Stimulated activated CD8-positive, alpha-beta memory T cell treated with anti-CD3 and anti-CD28 coated beads, Interleukin-7, amount 100 ng/mL, for 1 hour (primary cell): ENCODE measurements at places on chromosomes 6 and 20.
A peak's percentile ranks its signal among the peaks of the same experiment; 100 is the strongest.

- DNase-seq, result no peak
Observed at GRCh38 chr6:102736941-102737368, 1343.4 kb downstream of the GRIK2 start.

DNA sequence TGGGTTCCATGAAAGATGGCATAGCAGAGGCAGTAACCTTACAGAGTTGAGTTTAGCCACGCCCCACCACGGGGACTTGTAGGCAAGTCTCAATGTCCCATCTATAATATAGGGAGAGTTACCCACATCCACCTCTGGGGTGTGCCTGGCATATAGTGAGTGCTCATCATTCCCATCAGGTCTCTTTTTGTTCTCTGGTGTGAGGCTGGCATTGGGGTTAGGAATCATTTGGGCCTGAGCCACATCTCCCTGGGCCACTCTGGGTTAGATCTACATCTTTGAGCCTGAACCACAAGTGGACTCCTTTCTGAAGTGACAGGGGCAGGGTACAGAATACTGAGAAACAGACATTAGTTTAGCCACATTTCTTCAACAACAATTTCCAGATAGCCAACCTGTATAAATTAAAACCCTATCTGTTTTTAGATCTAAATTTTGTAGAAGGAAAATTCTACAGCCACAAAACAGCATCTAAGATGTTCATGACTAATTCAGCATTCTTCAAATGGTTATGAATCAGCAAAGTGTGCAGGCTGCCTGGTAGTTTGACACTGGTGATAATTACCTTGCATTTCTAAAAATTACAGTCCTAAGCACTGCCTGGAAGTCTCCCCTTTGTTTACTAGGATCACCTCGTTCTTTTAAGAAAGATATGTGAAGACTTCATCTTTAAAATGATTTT lies 20.1 kb downstream of the RNF24 start:
- no peak for DNase-seq

- DNase-seq, result no peak
Observed at GRCh38 chr6:163775313-163775712, 360.8 kb downstream of the QKI start.

GRCh38 chr6:24566020-24566767 lies 71.4 kb downstream of the ALDH5A1 start:
- no peak for DNase-seq

DNA sequence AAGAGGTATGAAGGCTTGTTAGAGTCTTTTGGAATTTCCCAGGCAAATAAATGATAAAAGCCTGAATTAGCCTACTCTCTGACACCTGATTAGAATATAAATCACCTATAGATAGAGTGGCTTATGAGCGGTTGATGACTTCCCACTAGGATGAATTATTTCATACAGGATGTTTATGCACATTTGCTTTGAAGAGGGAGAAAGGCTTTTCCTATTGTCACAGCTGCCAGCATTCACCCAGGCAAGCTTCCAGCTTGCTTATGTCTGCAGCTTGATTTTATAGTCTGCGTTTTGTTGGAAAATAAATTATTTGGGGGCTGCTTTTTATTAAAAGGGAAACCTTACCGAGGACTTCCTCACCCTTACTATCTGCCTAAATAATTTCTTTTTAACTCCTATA lies 51.3 kb upstream of the EIF2S2 start:
- DNase-seq, result no peak

DNA sequence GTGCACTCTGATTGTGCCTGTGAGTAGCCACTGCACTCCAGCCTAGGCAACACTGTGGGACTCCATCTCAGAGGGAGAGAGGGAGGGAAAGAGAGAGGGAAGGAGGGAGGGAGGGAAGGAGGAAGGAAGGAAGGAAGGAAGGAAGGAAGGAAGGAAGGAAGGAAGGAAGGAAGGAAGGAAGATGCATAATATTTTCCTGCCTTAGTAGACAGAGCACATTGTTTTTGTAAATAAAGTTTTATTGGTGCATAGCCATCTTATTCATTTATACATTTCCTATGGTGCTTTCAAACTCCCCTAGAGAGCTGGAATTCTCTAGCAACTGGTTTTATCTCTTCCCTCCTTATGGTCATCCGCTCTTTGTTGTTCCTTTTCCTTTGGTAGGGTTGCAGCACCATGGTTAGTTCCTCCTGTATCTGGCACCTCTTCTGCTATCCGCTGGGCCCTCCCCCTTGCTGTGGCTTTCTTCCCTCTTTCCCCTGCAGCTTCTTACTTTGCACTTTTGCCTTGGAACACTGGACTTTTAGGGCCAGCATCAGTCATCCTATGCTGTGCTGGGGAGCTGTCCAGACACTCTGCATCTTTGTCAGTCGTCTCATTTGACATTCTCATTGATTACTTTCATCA lies 20.2 kb downstream of the GPR6 start:
- DNase-seq, result no peak

DNA sequence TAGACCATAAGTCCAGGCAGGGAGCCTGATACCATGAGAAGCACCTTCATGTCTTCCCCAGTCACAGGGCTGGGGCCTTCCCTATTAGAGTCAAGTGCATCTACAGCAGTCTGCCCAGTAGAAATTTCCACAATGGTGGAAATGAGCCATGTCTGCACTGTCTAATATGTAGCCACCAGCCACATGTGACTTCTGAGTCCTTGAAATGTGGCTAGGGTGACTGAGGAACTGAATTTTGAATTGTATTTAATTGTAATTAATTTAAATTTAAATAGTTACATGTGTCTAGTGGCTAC lies 300.2 kb downstream of the CLIC5 start:
- no peak for DNase-seq

DNA sequence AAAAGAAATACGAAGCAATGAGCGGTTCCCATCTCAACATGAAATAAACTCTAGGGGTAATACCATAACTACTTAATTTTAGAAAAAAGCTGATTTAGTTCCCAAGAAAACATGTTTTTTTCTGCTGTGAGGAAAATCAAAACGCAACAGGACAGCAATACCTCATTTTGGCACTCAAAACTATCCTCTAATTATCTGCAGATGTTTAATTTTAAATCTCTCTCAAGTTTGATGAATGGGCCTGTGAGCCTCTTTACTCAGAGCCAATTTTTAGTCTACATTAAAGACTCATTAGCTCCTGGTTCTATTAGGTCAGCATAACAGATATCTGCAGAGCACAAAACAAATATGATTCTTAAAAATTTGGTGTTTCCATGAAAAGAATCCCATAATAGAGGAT lies 28.1 kb downstream of the RNF24 start:
- no peak for DNase-seq

DNA sequence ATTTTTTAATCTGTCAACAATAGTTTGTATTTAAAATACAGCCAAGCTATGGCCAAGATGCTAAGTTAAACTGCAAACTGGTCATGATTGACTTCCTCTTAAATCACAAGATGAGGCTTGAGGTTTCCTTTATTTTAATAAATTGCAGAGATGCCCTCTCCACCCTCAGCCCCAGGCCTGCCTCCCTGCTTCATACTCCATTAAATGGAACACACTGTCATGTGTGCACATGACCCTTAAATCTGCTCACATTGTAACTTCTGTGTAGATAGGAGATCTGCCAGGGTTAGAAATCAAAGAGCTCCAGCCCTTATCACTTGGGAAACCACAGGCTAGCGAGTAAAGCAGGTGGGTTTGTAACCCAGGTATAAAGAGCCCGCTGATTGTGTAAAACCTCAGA lies 20.8 kb downstream of the DUSP22 start:
- no peak for DNase-seq

DNA sequence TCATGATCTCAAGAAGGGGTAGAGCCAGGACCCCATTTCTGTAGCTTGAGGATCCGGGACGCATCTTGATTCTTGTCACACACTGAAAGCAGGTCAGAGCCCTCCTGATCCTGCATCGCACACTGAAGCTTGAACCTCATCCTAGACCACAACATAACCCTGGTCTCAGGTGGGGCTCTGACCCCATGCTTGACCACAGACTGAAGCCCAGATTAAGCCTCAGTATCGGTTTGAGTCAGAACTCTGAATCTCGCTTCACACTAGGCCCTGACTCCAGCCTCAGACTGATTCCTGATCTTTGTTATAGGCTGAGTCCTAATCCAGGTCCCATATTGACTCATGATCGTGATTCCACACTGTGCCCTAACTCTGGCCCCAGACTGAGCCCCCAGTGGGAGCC lies 8.5 kb upstream of the RSPO4 start:
- DNase-seq, result no peak

DNA sequence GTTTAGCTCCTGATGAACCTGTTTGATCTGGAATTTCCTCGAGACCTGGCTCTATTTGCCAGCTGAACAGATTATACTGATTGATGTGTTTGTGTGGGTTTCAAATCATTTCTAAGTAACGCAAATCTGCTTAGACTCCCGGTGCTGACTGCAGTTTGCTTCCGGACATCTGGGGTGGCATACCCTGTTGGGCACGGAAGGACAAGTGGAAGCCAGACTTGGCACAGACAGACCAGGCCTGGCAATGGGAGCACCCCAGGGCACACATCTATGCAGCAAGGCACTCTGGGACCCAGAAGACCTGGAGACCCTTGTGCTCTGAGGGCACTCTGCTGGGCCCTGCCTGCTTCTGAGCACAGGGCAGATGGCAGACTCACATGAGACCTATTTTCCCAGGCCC lies 433.7 kb upstream of the CHD6 start:
- DNase-seq, result no peak

- DNase-seq, result no peak
Observed at GRCh38 chr6:159035891-159036290, 8.9 kb downstream of the TAGAP start.

GRCh38 chr20:57092112-57092899 lies 174.1 kb downstream of the BMP7 start:
- DNase-seq, result no peak

DNA sequence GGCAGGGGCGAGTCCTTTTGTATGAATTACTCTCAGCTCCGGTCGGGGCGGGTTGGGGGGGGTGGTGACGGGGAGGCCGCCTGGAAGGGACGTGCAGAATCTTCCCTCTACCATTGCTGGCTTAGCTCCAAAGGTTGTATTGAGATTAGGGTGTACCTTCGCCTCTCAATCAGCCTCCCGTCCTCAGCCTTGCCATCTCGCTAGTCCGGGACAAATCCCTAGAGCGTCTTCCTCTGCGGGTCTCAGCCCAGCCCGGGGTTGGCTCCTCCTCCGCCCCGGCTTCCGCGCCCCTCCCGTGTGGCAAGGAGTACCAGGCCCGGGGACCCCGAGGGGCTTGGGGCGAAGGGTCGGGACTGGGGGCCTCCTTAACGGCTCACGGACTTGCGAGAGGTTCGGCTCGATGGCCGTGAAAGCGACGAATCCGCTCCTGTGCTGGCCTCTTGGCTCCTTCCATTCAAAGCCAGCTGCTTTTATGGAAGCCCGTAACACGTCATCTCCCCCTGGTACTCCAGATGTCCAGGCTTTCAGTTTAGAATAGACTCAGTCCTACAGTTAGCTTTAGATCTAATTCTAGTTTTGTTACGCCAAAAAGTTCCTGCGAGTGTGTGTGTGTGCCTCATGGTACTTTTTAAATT lies 636 bp upstream of the EEF1A1 start:
- peak; percentile 43 for DNase-seq

- DNase-seq, result no peak
Observed at GRCh38 chr6:11609324-11610071, 71.9 kb downstream of the TMEM170B start.

GRCh38 chr6:157569543-157569942 lies 188.6 kb downstream of the ZDHHC14 start:
- no peak for DNase-seq

DNA sequence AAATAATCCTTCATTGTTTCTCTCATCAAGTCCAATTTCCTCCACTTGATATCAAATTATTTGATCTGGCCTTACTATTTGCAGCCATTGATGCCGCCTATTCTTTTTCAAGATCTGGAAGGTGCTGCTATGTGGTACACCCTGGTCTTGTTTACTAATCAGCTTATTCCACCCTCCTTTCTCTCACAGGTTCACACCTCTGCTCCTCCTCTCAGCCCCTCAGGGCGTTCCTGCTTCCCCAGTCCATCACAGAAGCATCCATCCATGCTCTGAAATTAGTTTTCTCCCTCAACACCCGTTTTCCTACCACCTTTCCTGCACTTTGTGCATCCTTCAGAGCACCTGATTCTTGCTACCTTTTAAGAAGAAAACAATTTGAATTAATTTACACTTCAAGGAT lies 183.6 kb downstream of the EPHA7 start:
- no peak for DNase-seq

DNA sequence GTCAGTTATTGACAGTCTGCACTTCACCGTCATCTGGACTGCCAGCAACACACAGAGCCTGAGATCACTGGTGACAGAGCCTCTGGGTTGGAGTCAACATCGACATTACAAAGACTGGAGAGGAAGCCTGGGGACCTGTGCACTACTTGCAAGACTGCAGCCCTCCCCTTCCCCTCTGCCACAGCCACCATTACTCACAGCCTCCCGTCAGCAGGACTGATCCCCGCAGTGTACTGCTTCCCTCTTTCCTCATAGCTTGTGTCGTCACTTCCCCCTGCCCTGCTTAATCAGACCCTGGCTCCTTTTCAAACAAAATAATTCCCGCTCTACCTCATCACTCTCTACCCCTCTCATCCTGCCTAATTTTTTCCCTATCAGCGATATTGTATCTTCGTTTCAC lies 235.5 kb upstream of the KCNQ5 start:
- no peak for DNase-seq
